ENCODE measurements at places on chromosomes 1 and 21.

DNA sequence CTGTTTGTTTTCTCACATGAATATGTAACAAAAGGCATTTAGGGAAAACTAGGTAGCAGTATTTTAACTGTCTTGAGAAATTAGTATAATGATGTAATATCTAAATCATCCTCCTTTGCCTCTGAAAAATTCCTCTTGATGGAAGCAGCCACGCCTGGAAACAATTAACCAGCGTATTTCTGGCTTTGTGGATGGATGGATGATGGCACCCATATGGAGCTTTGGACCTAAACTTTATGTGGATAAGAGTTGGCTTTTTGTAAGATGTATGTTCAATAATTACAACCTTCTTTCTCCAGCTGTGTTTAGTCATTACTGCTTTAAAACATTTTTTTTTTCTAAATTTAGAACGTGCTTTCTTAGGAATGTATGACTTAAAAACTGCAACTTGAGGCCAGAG is 12.7 kb downstream of the CDCA8 start:
- no peak for DNase-seq

DNA sequence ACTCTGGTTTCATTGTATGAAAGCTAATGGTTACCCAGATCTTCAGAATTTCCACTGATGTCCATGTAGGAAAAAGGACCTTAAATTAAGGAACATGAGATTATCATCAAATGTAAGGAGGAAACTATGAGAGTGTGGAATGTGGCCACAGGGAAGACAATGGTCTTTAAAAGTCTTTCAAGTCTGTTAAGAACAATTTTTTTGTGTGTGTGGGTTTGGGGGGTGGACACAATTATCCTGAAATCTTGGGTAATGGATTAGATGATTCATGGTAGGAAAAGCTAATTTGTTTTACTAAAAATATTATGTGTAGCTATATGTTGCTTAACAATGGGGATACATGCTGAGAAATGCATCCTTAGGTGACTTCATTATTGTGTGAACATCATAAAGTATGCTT is 72.9 kb downstream of the PLA2G4A start:
- no peak for DNase-seq

DNA sequence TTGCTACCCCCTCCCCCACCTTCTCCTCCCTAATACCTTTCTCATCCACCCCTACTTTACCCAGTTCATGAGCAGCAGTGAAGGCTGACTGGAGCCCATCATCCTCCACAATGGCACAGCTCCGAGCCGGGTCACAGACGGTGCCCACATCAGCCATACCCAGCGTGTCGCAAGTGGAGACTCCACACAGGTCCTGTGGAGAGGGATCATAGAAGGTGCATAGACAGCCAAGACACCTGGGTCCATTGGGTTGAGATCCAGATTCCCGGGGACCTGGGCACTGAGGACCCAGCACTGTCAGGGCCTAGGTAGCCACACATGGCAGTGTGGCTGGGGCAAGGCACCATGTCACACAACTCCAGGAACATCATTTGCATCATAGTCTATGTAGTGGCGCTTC is 2.7 kb downstream of the ADAMTS4 start:
- DNase-seq: no peak

DNA sequence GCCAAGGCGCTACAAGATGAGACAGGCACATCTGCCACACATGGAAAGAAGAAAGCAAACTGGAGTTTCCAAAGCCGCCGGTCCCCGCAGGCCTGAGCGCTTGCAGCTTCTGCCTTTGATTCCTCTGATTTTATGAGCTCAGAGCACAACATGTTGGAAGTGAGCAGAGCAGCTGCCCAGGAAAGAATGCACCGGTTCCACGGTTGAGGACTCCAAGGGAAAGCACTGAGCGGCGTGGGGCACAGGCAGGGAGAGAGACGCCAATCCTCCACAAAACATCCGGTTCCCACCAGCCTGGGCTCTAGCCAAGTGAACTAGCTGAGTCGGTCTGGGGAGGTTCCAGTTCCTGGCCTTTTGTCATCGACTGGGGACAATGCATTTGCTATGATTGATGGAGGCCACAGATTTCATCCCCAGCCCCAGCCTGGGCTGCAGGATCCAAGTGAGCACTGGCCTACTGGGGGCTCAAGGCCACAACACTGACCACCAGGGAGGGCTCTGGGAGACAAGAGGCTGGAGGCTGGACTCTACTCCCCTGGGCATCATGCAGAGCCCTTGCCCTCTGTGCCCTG is 253.1 kb upstream of the IRF2BP2 start:
- DNase-seq: no peak

DNA sequence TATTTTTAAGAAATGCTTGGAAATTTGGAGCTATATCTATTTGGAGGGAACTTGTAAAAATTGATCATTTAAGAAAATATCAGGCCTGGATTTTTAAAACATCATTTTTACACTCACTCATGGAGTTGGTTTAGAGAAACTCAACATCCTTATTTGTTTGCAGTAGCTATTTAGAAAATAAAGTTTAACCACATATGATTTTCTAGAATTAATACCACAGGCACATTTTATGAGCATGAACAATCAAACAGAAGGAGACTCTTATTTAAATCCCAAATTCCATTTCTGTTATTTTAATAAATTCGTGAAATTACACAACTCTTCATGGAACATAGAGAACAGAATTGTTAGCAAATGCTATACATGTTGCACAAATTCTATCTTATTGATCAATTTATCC is 3.2 kb downstream of the CDKN2C start:
- no peak for DNase-seq

DNA sequence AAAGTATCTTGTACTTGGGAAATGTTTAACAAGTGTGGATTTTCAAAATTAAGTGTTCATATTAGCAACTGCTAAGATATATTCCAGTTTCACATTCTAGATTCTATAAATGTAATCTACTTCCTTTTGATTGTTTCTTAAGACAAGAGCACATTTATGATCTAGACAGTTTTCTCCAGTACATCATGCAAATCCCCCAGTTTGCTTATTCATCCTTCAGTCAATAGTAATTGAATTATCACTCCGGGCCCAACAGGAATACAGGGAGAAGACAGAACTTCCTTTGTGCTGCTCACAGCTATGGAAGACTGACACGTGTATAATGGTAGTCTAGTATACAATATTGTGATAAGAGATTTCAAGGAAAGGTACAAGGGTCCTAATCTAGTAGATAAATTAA is 14.5 kb downstream of the PLA2G4A start:
- no peak for DNase-seq

DNA sequence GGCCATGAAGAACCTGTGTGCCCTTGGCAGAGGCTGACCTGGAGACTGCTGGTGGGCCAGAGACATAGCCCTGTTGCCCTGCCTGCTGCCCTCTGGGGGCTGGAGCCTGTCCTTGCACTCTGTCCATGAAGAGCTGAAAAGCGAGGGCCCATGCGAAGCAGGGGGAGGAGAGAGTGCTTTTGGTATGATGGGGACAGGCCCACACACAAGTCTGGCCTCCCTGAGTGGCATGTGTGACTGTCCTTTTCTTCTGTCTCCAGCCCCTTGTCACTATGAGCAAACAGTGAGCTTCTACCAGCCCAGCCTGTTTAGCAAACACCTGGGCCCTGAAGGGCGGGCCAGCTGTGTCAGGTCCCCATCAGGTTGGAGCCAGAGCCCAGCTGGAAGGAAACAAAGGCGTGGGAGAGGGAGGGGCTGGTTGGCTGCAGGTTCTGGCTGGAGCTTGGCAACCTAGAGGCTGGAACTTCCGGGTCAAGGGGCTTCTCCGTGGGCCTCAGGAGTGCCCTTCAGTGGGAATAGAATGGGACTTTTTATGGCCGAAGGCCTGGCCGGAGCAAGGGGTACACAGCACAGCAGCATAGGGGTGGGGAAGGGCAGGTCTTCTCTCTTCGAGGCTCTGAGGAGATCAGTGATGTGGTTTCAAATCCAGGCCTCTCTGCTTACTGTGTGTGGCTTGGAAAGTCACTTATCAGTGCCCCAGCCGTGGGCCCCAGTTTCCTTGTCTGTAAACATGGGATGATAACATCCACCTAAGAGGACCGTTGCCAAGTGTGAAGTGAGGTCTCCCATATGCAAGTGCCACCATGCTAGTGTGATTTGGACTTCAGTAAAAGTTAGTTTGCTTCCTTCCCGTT is 14.3 kb downstream of the QSOX1 start:
- DNase-seq: no peak

GRCh38 chr1:245888809-245889208 is 618.3 kb downstream of the SMYD3 start:
- DNase-seq: no peak

- no peak for DNase-seq
Measured at GRCh38 chr1:171166361-171166760, 18.7 kb upstream of the FMO2 start.

DNA sequence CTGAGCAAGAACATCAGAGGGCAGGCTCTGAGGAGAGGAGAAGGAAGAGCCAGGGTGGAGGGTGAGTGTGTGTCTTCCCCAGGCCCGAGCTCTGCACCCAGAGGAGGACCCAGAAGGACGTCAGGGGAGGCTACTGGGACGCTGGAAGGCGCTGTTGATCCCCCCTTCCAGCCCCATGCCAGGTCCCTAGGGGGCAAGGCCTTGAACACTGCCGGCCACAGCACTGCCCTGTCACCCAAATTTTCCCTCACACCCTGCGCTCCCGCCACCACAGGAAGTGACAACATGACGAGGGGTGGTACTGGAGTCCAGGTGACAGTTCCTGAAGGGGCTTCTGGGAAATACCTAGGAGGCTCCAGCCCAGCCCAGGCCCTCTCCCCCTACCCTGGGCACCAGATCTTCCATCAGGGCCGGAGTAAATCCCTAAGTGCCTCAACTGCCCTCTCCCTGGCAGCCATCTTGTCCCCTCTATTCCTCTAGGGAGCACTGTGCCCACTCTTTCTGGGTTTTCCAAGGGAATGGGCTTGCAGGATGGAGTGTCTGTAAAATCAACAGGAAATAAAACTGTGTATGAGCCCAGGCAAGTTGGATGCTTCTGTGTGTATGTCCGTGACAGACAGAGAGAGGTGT is 17.1 kb downstream of the BCAN start:
- no peak for DNase-seq

GRCh38 chr1:78490861-78491450 is at the start of gene PTGFR:
Gene PTGFR, plus strand, starts transcription at chr1:78490974. Its CDS starts 1,770 bp downstream, at chr1:78492744.
- no peak for DNase-seq

- DNase-seq: no peak
Measured at GRCh38 chr1:26049531-26050247, 3.8 kb upstream of the SLC30A2 start.

DNA sequence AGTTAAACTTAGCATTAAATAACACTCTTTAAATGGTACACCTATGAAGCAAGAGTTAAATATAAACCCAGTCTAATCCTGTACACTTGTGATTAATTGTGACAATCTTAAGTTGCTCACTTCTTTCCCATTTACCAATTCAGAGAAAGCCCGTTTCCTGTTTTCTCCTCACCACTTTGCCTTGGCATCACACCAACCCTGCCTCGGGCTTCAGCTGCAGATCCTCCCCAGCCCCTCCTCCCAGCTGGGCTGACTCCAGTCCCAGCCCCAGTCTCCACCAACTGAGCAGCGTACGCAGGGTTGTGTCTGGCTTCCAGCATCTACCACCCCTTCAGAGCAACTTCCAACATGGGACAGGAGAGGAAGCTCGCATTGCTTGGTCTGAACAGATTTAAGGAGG is 4.1 kb downstream of the PYCR2 start:
- no peak for DNase-seq

GRCh38 chr1:193102662-193103061 is 2.6 kb downstream of the GLRX2 start:
- no peak for DNase-seq

DNA sequence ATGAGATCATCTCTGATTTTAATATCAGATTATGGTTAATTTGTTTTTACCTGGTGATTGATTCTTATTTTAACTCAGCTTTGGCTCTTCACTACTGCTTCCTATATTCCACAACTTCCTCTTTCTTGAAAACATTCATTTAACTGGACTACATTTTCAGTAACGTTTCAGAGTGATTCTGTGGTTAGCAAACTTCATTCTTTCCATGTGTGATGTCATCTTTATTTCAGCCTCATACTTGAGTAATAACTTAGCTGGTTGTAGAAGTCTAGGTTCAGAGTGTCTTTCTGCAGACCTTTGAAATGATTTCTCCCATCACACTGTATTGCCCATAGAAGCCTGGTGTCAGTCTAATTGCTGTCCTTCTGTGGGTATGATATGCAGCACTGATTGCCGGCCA is 36.0 kb upstream of the SLC35F3 start:
- DNase-seq: no peak

- DNase-seq: no peak
Measured at GRCh38 chr1:119703666-119704450, 7.9 kb upstream of the PHGDH start.

- DNase-seq: no peak
Measured at GRCh38 chr1:83083589-83084224, 915.2 kb downstream of the TTLL7 start.

- DNase-seq: no peak
Measured at GRCh38 chr1:13730291-13730690, 30.3 kb downstream of the PRDM2 start.

DNA sequence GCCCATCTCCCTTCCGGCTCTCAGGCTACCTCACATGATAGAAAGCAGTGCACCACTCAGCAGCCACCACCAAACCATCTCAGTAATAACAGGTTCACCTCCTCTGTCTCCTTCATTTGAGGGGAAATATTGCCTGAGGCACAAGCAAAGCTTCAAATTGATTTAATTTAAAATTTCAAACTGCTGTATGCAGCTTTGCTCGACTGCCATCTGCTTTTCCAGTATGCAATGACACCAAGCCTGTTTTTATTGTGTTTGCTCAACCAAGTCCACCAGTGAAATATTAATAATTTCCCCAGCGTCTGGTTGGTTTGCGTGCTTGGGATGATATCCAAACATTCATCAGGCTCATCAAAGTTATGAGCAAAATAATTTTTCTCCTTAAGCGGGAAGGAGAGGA is 552.4 kb upstream of the DAB1 start:
- no peak for DNase-seq

DNA sequence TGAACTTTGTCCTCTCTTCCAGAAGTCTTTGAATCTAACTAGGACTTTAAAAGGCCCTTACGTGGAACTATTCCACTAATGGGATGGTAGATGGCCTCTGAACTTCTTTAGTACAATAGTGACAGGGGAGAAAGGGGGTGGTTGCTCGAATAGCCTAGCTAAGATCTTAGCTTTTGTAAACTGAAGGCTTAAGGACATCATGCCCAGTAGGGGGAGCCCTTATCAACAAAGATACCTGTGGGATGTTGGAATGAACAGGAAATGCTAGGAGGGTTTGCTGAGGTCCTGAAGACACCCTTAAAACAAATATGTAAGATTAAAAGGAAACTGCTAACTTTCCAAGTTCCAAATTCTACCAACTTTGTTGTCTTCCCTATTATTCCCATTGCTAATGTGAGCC is 33.2 kb downstream of the NHLH2 start:
- DNase-seq: peak; percentile 21
